ENCODE measurements at places on chromosomes 4 and X.

GRCh38 chrX:39755143-39756032, 342.4 kb downstream of the BCOR start:
- DNase-seq = peak; percentile 14

- DNase-seq = no peak
Measured at GRCh38 chr4:76757418-76757939, 140.5 kb downstream of the SOWAHB start.

- DNase-seq = no peak
Measured at GRCh38 chr4:56283375-56283774, 103.9 kb downstream of the AASDH start.

GRCh38 chr4:155966731-155967395, 13.2 kb upstream of the CTSO start:
- DNase-seq = no peak

GRCh38 chrX:119503484-119503861, 35.2 kb downstream of the SLC25A5 start:
- DNase-seq = peak; percentile 3

- no peak for DNase-seq
Measured at GRCh38 chr4:186039697-186040096, 29.3 kb upstream of the TLR3 start.

DNA sequence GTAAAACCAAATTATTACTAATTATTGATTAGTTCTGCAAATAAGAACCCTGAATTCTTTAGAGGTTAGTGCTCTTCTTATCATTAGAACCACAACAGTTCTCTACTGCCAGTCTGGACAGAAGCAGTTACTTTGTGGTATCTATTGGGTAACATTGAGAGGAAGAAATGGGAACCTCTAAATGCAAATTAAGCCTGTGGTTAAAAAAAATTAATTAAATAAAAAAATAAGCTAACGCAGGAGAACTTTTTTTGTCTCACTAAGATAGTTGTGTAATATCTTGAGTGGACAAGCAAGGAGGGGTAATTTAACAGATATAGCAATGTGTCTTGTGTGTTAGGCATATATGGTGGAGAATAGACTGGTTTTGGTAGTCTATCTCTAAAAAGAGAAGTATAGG, 32.9 kb upstream of the TET2 start:
- DNase-seq = no peak

DNA sequence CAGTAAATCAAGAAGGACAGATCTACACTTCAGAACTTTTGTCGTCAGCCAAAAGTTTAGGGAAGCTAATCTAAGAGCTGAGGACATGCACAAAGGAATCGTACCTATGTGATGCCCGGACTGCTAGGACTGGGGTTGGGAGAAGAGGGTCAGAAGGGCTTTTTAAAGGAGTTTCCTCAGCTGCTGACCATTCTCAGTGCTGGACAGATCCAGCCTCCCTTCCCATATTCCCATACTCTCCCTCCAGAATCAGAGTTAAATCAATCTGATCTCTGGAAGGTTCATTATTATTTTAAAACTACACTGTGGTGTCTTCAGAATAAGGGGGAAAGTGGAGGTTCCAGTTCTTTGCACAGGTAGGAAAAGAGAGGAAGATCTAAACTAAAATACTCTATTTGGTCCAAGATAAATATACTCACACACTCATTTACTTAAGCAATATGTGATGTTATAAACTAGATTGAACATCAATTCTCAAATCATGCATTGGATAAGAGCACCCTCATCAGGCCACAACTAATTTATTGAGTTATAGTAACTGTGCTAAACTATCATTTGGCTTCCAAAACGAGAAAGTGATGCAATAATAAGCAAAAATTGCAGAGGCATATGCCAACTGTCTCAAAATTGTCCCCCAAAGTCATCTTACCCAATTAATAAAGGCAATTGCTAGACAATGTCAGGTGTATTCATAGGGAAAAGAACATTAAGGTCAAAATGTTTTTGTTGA, 124.7 kb downstream of the HNRNPD start:
- DNase-seq = no peak

GRCh38 chrX:107978707-107979307, 3.4 kb downstream of the TEX13B start:
- DNase-seq = peak; percentile 12

- DNase-seq = no peak
Measured at GRCh38 chr4:15901007-15901406, 37.5 kb downstream of the FGFBP1 start.

DNA sequence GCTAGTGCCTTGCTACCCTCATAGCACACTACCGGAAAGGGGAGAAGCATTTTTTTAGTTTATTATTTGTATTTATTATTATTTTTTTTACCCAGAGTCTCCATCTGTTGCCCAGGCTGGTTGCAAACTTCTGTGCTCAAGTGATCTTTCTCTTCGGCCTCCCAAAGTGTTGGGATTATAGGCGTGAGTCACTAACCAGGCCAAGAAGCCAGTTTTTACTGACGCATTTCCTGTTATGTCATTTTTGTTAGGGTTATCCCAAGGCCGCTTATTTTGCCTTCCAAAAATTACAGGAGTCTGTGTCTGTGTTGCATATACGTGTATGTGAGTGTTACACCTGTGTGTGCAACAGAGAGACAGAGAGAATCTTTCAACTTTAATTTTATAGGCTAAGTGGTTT, 404.5 kb downstream of the GBA3 start:
- DNase-seq = no peak

DNA sequence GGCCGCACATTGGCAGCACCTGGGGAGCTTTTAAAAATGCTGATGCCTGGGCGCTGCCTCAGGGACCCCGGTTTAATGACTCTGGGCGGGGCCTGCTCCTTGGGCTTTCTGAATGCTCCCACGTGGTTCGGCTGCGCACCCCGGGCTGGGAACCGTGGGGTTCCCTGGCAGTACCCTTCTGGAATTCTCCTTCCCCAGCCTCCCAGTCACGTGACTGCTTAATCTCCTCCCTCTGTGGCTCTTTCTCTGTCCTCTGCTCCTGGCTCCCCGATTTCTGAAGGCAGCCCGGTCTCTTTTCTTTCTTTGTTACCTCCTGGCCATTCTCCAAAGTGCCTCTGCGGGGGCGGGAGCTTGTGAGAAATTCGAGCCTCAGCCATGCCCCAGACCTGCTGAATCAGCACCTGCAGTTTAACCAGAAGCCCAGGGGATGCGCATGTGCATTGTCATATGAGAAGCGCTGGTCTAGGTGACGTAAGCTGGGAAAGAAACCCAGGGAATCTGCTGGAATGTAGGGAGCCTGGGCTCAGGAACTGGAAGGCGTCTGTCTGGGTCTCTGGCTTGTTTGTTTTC, 16.6 kb downstream of the CLCN4 start:
- DNase-seq = peak; percentile 43

- DNase-seq = no peak
Measured at GRCh38 chr4:970854-971520, 2.4 kb downstream of the DGKQ start.

GRCh38 chr4:140633124-140633523, 64.4 kb upstream of the UCP1 start:
- DNase-seq = no peak

- DNase-seq = no peak
Measured at GRCh38 chr4:87851953-87852352, 19.2 kb downstream of the MEPE start.

DNA sequence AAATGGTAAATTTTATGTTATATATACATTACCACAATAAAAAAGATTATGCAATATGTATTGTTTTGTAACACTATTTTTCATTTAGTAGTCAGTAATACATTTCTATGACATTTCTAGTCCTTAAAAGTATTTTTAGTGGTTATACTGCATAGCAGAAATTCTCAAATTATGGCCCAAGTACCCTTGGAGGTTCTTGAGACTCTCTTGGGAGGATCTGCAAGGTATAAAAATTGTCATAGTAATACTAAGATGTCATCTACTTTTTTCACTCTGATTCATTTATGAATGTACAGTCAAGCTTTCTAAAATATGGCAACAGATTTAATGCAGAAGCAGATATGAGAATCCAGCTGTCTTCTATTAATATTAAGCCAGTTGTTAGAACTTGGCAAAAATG, 138.6 kb upstream of the NAP1L5 start:
- DNase-seq = no peak

- DNase-seq = no peak
Measured at GRCh38 chr4:64857815-64858214, 448.6 kb upstream of the TECRL start.

- no peak for DNase-seq
Measured at GRCh38 chr4:65482410-65482809, 187.9 kb downstream of the EPHA5 start.

GRCh38 chr4:175671491-175671934, 140.6 kb downstream of the GPM6A start:
- no peak for DNase-seq

DNA sequence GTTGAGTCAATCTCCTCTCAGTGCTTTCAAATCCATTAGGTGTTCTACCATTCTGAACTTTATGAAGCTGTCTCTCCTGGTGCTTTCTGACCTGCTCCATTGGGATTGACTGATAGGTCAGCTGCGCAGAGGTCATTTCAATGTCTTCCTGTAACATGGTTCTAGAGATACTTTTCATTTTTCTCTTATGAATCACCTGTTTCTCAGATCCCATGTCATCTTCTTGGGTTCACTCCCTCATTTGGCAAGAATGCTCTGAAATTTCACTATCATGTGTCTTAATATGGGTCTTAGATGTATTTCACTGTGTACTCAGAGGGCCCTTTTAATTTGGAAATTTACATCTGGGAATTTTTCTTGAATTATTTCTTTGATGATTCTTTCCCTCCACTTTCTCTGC, 13.8 kb upstream of the PGM2 start:
- DNase-seq = no peak

GRCh38 chr4:108166038-108166437, 2.7 kb downstream of the LEF1 start:
- no peak for DNase-seq

- DNase-seq = no peak
Measured at GRCh38 chr4:157521906-157522305, 301.4 kb downstream of the GRIA2 start.

DNA sequence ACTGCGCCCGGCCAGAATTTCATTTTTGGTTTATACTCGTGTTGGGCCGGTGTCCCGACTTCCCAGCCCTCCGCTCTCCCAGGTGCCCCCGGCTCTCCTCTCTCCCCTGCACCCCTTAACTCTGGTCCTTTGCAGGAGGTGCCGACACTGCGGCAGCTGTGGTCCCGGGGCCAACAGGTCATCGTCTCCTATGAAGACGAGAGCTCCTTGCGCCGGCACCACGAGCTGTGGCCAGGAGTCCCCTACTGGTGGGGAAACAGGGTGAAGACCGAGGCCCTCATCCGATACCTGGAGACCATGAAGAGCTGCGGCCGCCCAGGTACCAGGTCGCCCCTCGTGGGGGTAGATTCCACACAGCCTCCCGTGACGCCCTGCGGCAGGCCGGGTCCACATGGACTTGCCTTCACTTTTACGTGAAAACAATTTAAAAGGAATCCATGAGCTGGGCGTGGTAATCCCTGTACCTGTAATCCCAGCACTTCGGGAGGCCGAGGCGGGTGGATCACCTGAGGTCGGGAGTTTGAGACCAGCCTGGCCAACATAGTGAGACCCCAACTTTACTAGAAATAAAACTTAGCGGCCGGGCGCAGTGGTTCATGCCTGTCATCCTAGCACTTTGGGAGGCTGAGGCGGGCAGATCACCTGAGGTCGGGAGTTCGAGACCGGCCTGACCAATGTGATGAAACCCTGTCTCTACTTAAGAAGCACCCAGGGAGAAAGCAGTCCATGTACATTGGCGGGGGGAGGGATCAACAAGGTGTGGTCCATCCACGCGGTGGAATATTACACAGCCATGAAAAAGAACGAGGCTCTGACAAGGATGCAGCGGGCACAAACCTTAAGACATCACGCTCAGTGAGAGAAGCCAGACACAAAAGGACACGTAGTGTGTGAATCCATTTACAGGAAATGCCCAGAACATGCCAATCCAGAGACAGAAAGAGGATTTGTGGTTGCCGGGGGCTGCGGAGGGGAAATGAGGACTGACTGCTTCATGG, 12.0 kb downstream of the PLCXD1 start:
- DNase-seq = no peak

DNA sequence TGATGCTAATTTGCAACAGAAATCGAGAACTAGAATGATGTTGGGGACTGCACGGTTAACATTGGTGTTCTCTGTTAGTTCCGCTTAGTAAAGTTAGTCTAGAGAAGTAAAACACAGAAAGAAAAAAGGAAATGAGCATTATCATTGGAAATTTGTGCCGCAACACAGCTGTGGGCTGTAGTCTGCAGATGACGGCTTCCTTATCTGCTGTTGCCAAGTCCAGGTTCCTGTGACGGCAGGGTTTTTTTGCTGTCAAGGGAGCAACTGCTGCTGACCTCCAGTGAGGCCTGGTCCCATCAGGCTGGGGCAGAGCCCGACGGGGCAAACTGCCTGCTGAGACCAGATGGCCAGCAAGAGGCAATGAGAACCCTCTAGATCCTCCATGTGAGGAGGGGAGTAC, 38.9 kb upstream of the PHEX start:
- no peak for DNase-seq

DNA sequence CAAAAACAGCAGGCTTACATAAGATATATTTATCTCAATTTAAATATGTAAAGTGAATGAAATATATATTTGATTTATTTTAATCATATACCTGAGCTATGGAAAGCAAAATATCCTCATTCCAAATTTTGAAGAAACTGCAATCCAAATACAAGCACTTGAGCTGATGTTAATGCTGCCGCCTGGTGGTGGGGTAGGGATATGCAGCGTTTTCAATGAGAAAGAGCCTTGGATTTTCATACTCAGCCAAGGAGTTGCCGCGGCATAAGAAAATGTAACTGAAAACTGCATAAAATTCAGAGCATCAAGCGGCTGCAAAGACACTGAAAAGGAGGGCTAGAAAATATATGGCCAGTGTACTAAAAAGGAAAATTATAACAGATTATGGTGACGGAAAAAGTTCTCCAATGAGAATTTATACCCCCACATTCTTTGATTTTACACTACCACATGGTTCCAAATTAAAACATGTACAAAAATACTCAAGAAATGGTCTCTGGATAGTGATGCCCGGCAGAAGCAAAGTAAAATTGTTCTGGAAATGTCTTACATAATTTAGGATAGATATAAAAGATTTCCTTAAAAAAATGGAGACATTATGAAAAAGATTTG, 660.3 kb upstream of the PITX2 start:
- peak; percentile 3 for DNase-seq

DNA sequence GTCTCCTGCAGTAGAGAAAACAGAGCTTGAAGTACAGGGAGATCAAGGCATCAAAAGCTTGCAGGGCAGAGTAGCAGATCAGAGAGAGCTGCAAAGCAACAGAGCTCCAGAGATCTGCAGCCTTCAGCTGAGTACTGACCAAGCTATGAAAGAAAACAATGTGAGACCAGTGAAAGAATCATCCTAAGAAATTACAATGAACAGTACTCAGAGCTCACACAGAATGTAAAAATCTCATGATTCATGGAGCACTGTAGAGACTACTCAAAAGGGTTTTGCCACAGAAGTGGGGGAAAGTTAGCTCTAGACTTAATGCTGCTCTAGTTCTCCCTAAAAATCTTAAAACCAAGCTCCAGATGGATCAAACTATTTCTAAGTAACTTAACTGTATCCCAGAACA, 80.0 kb upstream of the MAB21L2 start:
- no peak for DNase-seq

GRCh38 chrX:129661369-129661768, 6.6 kb upstream of the APLN start:
- no peak for DNase-seq
